ENCODE measurements at places on chromosomes 4 and X.
A peak's percentile ranks its signal among the peaks of the same experiment; 100 is the strongest.

- no peak for DNase-seq
Measured at GRCh38 chr4:77418333-77418732, 187.3 kb upstream of the CXCL13 start.

DNA sequence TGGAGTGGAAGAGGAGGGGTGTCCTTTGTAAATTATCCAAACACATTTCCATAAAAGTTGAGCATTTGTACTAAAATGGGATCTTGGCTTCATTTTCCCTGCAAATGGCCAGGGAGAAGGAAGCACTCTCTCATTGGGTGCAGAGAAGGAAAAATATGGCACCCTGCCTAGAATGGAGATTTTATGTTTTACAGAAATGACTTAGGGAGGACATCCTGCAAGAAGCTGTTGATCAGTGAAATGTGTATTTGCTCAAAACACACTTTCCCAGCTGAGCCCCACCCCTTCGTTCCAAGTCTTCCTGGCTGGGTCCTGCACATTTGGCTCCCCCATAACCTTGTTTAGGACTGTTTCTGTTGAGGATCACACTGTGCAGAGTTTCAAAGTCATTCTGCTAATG, 213.5 kb upstream of the TAPT1 start:
- DNase-seq, result no peak

DNA sequence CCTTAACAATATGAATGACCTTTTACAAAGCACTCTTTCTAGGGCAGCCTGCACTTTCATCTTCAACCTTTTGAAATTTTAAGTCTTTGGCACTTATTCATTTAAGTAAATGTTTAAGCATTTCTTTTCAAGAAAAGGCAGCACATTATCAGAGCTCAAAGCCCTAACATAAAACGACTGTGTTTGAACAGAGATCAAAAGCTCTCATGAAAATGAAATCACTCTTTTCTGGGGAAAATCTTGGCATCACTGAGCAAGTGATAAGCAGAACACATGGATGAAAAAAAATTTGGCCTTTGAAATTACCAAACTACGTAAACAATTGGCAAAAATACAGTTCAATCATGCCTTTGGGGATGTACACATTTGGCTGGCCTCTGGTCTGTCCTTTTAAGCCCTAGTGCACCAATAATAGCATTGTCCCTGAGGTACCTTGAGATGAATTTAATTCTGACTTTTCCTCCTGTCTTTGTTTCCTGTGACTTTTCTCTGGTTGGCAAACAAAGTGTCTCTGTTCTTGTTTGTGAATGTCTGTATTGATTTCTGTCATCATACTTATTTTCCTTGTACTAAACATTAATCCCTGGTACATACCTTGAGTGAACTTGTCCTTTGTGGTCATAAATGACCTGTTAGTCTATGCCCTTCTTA, 12.9 kb upstream of the ODAM start:
- no peak for DNase-seq

DNA sequence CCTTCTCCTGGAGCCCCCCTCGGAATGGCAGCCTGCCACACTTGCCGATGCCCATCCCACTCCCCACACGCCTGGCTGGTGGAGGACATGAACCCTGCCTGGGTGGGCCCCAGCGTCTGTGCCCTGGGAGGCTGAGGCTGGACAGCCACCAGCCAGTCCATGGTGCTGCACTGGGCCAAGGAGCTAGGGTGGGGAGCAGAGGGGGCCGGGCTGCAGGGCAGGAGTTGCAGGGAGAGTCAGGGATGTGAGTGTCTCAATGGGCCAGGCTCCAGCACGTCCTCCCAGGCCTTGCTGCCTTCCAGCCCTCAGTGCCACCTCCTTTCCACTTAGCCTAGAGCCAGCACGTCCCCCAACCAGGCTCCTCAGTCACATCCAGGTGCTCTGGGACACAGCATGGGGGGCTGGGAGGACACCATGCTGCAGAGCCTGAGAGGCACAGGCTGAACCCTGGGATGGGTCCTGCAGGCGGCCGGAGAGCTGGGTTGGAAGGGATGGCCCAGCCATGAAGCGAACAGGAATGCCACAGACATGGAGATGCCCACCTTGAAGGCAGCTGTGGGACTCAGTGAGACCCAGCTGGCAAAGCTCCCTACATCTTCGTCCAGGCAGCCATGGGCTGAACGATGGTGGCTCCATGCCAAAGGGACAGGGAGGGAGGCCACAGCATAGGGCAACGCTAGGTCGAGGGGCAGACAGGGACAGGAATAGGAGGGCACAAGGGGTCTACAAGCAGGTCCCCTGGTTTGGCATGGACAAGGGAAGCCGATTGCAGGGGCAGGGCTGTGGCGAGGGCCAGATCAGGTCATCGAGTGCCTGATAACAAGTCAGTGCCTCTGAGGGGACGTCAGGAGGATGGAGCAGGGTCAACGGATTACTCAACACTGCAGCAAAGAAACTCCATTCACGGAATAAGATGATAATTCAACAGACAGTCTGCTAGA, 30.1 kb upstream of the MXD4 start:
- no peak for DNase-seq

GRCh38 chrX:20252381-20253231, 14.1 kb downstream of the RPS6KA3 start:
- peak; percentile 49 for DNase-seq

DNA sequence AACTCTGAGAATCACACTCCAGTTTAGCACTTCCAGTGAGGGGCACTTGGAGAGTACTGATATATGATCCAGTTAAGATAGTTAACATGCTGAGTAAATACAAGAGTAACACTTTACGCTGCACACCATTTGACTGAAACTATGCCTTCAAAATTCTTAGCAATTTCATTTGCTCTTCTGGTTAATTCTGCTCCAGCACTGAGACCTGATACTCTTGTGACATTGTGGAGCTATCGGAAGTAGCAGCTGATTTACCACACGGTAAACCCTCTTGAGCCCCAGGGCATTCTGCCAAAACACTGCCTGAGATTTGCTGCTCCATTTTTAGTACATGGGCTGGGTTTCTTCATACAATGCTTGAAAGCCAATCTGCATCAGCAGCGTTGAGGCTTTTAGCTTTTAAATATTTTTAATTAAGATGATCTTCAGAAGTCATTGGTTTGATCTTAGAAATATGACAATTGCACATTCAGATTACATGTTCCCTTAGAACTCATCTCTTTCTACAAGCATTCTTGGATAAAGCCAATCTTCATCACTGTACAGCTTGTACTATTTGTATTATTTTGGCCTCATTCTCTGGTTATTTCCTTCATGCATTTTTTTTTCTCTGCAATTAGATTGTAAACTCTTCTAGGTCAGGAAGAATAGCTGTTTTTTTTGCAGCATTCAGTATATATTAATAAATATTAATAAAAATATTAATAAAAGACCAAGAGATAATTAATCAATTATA, 67.8 kb upstream of the ETNPPL start:
- DNase-seq, result no peak

DNA sequence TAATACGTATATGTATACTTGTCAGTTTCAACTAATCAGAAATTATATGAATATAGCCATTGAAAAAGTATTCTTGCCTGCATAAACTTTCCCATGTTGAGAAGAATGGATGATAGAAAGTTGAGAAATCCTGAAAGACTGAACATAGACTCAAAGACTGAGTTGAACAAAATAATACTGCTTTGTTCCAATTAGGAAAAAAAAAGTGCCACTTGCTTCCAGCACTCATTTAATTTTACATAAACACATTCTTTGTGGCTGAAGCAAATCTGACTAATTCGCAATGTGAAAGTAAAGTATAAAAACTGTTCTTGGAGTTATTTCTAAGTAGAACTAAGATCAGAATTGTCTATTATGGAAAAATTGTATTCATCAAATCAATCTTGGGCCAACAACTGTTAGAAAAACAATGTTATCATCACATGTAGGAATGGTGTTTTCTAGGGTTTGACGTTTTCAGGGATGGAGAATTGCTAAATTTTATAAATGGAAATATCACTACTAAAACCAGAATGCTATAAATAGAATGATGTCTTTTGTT, 2334.6 kb downstream of the PCDH7 start:
- no peak for DNase-seq

DNA sequence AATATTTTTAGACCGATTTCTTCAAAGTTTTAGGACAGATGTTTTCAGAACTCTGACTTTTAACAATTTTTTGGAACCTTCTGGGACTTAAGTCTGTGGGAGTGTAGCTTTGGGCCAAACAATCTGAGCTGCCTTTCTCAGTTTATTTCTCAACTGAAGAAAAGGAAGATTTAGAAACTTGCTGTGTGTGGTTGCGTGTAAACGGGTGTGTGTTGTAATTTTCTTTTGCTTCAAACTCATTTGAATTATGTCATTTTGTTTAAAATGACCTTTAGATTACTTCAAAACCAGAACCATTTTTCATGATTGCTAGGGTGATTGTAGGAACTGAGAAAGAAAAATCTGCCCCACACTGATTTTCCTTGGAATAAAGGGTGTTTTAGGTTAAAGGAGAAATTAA, 577.7 kb upstream of the GALNTL6 start:
- no peak for DNase-seq

- DNase-seq, result peak; percentile 52
Measured at GRCh38 chrX:131816551-131817136, 206.5 kb upstream of the STK26 start.

GRCh38 chr4:88963817-88964216, 93.2 kb downstream of the FAM13A start:
- no peak for DNase-seq

- DNase-seq, result no peak
Measured at GRCh38 chr4:63717384-63717783, 691.9 kb downstream of the TECRL start.

DNA sequence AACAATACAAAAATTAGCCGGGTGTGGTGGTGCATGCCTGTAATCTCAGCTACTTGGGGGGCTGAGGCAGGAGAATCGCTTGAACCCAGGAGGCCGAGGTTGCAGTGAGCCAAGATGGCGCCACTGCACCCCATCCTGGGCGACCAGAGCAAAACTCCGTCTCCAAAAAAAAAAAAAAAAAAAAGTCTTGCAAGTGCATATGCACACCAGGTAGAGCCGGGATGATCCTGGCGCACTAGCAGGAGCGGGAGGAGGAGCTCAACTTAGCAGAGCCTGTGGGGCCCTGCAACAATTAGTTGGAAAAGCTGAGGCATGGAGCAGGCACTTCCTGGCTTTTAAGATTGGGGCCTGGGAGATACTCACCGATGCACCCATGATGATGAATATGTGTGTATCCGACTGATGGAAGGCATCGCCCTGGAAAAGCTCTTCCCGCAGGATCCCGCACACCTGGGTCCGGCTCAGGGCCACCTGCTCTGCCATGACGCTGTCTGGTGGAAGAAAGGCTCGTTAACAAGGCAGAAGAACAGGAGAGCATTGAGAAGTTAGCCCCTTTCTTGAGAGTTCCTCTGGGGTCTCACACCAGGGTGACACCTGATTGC, 872 bp downstream of the G6PD start:
- DNase-seq, result no peak

- no peak for DNase-seq
Measured at GRCh38 chrX:33330798-33331197, 119.4 kb upstream of the DMD start.

DNA sequence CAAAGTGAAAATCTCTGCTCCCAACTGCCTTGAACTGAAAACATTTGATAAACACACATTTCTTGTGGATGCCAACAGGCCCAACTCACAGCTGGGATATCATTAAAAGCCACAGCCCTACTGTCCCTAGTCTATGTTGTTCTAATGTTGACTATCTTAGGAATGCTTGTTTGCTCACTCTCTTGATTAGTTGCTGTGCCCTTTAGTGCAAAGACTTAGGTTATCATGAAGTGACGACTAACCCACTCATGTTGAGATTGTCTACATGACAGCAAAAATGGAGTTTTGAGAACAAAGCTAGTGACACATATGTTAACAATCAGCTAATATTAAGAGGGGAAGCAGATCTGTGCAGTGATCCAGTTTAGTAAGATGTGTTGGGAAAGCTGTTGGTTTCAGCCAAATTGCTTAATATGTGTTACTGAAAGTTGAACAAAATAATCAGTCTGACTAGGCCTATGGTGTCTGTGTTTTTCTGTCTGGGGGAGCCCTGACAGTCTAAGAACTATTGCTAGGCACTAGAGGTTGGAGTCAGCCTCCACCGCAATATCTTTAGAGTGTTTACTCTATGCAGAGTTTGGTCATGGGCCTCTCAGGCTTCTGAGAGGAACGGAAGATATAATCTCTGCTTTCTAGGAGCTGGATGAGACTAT, 125.5 kb downstream of the ATG4A start:
- no peak for DNase-seq

DNA sequence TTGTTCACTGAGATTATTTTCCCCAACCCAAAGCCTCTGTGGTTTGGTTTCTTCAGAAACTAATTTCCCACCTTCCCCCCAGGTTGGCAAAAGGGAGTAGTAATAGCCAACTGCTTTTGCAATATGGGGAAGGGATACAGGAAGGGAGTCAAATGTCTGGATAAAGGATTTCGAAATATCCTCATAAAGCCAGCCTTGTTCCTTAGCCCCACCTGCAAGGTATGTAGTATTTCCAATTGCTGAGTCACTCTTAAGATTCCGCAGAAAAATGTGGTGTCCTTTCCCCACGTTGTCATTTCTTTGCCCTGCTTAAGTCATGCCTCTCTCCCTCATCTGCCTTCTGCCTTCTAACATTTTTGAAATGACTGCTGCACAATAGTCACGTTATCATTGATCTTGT, 138.8 kb upstream of the DCAF8L1 start:
- no peak for DNase-seq

DNA sequence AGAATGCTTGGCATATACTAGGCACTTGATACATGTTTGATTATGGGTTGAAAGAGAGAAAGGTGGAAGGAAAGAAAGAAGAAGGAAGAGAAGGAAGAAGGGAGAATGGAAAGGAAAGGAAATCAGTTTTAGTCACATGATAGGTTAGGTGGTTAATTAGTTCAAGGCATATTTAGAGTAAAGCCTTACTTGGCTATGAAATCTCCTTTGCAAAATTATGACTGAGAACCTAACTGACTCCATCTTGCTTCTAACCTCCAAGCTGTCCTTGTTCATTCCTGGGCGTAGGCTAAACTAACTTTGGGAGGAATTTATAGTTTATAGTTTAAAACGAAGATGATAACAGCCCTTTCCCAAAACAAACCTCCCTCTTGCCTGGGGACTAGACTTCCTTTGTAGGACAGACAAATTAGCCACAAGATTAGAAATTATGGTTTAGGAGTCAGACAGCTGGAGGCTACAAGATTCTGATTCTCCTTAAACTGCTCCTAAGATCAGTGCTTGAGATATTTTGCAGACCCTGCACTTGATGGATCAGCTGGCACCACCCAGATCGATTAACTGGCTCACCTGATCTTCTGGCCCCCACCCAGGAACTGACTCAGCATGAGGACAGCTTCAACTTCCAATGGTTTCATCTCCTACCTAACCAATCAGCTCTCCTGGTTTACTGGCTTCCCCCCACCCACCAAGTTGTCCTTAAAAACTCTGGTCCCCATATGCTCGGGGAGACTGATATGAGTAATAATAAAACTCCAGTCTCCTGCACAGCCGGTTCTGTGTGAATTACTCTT, 55.0 kb downstream of the TXK start:
- DNase-seq, result no peak

DNA sequence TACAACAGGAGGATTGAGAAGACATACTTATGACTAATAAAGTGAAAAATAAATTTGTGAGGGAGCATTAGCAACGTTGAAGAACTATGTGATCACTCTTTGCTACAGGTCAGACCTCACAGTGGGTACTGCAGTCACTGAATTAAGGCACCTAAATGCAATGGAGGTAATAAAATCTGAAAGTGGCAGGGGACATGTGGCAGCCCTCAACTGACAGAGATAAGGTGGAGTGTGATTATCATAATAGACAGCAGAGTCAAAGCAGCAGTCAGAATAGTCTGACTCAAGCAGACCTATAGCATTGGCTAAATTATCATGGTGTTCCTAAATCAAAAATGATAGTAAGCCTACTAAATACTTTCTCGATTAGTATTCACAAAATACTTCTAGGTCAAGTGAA, 1220.5 kb downstream of the PCDH18 start:
- no peak for DNase-seq
